ENCODE measurements at places on chromosomes 2 and 18.

DNA sequence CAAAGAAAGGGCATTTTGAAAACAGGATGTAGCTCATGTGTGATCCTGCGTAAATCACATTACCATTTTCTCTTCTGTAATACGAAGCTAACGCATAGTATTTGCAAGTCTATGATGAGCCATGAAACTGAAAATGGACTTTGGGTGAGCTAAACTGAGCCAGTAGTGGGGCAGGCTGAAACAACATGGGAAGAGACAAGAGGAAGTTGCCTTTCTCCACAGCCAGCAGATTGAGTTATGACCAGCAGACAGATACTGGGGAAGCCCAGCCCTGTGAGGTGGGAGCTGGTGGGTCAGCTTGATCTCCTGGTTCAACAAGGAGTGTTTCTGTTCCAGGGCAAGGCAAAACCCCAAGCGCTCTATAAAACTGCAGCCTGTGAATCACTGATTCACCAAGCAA lies 11.8 kb downstream of the CYRIA start:
- DNase-seq, result no peak

DNA sequence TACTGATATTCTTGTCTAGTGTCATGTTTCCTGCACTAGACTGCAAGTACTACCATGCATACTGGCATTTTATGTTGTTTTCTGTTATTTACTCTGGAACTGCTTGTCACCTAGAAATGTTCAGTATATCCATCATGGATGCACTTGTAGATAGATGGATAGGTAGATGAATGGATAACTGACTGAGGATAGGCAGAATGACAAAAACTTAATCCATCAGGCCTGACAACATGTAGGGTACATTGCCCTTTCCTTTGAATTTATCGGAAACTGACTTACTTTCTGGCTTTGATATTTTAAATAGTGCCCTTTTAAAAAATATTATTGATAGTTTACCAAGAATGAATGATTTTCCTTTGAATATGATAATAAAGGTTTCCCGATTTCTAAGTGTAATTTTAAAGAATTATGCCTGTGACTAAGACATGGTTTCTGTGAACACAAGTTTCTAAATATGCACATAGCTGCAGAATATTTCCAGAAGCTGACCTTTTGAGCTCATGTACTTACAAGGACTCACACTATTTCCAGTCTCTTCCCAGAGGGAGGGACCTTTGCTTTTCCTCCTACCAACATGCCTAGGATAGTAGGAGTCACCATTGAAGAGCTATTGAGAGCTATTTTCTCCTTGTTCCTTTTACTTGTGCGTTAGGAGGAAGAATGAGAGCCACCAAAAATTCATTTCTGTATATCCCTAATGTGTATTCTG lies 81.3 kb downstream of the ANKRD12 start:
- DNase-seq, result no peak

DNA sequence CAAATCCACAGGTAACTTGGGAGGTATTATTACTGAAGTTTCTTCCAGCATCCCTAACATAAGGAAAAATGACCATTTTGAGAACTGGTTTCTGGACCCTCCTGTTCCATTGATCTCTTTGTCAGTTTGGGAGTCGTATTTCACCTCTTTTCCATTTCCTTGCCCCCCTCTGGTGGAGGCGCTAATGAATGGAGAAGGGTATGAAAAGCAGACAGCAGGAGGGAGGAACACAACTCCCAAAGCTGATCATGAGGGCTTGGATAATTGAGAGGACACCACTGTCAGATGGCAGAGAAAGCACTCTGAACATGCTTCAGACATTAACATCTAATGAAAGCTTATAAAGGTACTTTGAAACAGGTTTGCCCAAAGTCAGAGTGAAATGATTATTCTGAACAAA lies 56.6 kb upstream of the TLK1 start:
- DNase-seq, result no peak

DNA sequence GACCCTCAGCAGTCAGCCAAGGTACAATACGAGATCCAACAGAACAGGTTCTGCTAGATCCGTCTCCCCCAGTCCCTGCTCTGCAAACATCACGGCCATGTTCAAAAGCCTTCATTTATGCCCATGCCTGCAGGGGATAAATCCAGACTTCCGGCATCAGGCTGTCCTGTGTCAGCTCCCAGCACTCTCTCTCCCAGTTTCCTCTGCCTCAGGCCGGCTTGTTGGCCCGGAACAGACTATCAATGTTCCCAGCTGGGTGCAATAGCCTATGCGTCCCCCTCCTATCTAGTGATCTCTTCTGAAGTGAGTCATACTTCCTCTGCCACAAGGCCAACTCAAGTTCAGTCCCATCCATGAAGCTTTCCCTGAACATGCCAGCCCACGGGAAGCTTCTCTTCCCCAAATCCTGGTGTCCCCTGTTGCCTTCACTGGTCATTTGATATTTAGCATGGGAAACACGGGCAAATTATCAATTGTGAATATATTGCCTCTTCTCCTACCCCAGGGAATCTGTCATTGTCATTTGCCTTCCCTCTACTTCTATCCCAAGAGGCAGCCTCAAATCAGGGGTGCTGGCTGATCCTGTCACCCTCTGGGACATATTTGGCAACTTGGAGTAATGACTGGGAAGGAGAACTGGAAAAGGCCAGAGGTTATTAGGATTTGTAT lies 51.1 kb downstream of the CAPN13 start:
- no peak for DNase-seq

DNA sequence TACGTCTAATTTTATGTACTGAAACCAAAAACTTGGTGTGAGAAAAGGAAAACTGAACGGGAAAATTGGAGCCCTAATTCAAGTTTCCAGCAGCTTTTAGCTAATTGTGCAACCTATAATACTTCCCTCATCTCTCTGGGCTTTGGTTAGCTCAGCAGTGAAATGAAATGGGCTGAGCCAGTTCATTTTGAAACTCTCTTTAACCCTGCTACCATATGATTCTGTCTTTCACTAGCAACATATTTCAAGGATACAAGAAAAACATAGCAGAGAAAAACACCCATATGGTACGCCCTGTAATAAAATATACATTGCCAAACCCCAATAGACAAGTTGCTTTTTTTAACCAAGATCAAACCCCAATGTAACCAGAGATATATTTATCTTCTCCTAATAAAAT lies 799 bp downstream of the SYT4 start:
- no peak for DNase-seq

- DNase-seq, result no peak
Measured at GRCh38 chr2:12824351-12824777, 107.6 kb downstream of the TRIB2 start.

DNA sequence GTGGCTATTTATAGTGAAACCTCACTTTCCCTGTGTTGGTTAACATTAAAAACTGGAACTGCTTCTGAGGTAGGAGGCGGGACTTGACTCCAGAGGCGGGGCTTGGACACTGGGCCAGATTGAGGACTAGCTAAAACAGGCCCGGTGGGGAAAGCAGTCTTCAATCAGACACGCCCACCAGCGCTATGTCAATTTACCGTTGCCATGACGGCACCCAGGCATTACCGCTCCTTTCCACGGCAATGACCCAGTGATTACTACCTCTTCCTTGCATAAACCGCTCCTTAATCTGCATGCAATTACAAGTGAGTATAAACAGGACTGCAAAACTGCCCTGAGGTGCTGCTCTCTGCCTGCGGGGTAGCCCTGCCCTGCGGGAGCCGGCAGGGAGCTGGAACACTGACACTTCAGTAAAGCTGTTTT lies 35.3 kb downstream of the LRRFIP1 start:
- peak; percentile 42 for DNase-seq

- no peak for DNase-seq
Measured at GRCh38 chr2:101255501-101255900, 2.8 kb downstream of the CNOT11 start.

GRCh38 chr2:46653539-46653938 lies 174.2 kb downstream of the TMEM247 start:
- DNase-seq, result no peak

GRCh38 chr2:200525551-200525881 lies 491 bp upstream of the SGO2 start:
- no peak for DNase-seq

- DNase-seq, result no peak
Measured at GRCh38 chr18:46723856-46724415, 32.9 kb downstream of the ST8SIA5 start.

DNA sequence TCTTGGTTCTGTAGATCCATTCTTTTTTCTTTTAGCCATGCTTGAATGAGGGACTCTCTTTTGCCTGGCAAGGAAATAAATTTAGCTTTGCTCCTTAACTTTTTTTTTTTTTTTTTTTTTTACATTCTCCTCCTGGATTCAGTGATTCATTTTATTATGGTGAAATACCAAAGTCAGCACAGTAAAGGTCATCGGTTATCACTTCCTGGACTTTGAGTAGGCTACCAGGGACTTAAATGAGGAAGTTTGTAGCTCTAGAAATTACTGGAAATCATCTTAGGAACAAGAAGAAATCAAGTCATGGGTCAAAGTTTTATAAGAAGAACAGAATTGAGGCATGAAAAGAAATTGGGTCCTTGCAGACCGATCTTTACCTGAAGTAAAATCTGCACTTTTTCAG lies 75.0 kb downstream of the SOCS6 start:
- no peak for DNase-seq

- no peak for DNase-seq
Measured at GRCh38 chr2:166375195-166375735, 479 bp downstream of the SCN9A start.

DNA sequence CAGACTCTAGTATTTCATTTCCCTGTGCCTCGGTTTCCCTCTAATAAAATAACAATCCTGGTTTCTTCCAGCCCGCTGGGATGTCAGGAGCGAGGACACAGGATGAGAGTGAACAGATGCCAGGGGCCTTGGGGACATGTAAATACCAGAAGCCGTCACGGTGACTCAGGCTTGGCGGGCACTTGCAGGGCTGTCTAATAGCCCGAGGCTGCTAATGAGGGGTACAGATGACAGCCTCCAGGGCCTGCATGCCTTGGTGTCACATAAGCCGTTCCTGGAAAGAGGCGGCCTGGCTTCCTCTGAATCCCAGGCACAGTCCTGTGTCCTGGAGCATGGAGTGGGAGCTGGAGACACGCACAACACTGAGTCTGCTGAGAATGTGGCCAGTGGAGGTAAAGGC lies 28.2 kb downstream of the HS1BP3 start:
- no peak for DNase-seq

DNA sequence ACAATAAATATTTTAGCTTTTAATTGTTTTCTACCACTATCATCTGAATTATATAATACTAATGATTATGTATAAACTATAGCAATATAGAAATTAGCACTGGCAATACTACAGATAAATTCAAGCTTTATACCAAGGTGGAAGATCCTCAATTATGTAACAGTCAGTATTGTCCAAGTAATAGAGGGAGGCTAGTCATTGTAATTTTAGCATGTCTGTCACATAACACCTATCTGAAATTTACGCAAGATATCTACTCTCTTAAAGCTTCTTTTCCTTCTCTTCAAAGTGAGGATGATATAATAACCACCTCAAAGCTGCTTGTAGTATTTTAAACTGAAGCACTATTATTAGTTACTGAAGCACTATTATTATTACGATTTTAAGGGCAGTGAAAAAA lies 12.2 kb downstream of the KCNJ3 start:
- DNase-seq, result no peak

GRCh38 chr2:121858369-121858768 lies 102.9 kb downstream of the TSN start:
- no peak for DNase-seq

DNA sequence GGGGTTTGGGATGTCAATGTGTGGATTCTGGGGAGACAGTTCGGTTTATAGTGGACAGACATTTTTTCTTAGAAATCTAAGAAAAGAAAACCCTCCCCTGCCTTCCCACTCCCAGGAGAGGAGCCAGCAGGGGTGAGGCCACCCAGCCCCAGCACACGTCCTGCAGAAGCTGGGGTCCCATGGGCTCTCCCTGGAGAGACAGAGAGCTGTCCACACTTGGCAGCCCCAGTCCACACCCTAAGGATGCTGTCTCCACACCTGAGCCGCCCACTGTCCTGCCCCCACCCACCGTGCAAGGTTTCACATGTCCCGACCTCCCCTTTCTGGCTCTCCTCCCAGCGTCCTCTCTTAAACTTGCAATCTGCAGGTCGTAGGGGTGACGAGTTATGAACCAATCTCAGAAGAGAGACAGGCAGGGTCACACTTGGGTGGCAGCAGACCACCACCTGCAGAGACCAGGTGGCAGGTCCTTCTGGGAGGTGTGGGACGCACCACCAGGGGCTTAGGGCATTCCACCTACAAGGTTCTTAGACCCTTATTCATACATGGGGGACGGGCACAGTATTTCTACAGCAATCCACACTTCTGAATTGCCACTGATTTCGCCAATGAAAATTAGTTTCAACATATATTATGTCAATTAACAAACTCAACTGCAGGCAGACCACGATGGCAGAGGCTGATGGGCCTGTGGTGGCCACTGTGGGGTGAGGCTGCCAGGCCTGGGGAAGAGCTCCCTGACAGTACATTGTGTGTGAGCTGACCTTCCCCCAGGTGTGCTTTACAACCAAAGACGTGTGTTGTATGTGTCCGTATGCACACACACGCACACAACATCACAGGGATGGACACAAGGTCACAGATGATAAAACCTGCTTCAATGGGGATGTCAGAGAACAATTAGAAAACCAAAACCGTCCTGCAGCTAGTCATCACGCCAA lies 158.5 kb downstream of the TPO start:
- no peak for DNase-seq

DNA sequence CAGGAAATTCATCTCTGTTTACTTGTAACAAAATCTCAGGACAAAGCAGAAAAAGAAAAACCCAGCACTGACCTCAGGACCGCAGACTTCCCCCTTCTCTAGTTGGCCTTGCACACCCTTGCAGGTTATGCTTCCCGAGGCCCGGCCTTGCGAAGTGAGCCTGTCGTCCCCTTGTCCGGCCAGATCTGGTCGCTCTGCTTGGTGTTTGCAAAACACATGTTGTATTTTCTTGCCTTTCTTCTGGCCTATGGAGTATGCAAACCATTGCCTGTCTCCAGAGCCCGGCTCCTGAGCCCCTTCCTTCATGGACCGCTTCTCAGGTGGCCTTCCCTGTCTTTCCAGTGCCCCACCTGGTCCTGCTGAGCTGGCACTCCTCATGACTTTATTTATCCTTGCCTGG lies 4.8 kb downstream of the IMPA2 start:
- no peak for DNase-seq

DNA sequence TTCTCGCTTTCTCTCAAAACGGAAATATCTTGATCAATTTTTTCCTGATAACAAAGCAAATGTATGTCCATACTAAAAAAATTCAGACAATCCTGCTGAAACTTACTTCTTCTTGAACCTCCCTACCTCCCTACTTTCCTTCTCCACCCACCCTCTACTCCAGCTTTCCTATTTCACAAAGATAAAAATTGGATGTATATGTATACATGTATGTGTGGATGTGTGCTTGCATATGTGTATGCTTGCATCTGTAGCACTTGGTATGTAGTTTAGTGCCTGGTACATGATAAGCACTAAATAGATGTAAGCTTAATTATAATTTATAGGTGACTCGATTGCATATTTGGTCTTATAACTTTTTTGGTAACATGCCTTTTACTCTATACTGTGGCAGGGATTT lies 167.5 kb upstream of the ITGA4 start:
- no peak for DNase-seq

GRCh38 chr2:16506366-16506765 lies 159.3 kb downstream of the CYRIA start:
- no peak for DNase-seq
